Stimulated activated CD4-positive, alpha-beta T cell treated with anti-CD3 and anti-CD28 coated beads, Interleukin-15, amount 100 ng/mL, for 48 hours (primary cell): ENCODE measurements at places on chromosomes 4 and X.

GRCh38 chr4:138859254-138859653, 156.3 kb upstream of the NOCT start:
- DNase-seq = no peak

GRCh38 chrX:111095974-111096895, at the start of gene PAK3:
Gene PAK3, plus strand, starts transcription at chrX:111096191. Its CDS starts 26,913 bp downstream, at chrX:111123104.
- no peak for DNase-seq

GRCh38 chr4:121706595-121707021, 9.8 kb upstream of the ANXA5 start:
- peak; percentile 66 for DNase-seq

DNA sequence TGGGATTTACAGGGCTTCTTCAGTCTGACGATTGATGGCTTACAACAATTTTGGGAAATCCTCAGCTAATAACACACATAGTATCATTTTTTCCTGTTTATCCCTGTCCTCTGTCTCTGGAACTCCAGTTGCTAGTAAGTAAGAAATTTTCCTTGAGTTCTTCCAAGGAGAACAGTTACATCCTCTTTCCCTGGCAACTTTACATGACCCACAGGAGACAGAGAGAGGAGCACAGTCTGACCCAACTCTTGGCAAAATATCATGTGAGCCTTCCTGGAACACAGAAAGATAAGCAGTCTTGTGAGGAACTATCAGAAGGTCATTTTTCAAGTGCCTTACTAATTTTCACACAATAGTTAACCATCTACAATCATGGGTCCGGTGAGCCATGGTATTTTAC, 578.7 kb upstream of the PABPC4L start:
- no peak for DNase-seq

GRCh38 chr4:158995040-158995439, 107.8 kb upstream of the RAPGEF2 start:
- no peak for DNase-seq

- DNase-seq = no peak
These were observed 15.4 kb upstream of the OCIAD1 start for GRCh38 chr4:48815483-48815882.

- DNase-seq = no peak
These were observed 30.0 kb downstream of the SHROOM2 start for GRCh38 chrX:9816084-9816700.

DNA sequence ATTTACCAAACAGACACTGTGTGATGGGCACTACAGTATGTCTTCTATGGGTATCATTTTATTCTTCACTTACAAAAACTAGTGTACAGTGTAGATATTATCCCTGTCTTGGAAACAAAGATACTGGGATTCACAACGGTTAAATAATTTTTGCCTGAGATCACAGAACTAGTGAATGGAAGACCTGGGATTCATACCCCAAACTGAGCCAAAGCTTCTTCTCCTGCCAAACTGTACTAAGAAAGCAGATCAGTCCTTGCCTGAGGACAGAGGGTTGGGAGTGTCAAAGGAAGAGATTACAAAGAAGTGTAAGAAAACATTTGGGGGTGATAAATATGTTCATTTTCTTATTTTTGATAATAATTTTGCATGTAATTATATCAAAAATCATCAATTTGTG, 43.1 kb downstream of the PPA2 start:
- DNase-seq = no peak

GRCh38 chr4:108535757-108536156, 84.6 kb upstream of the RPL34 start:
- no peak for DNase-seq

DNA sequence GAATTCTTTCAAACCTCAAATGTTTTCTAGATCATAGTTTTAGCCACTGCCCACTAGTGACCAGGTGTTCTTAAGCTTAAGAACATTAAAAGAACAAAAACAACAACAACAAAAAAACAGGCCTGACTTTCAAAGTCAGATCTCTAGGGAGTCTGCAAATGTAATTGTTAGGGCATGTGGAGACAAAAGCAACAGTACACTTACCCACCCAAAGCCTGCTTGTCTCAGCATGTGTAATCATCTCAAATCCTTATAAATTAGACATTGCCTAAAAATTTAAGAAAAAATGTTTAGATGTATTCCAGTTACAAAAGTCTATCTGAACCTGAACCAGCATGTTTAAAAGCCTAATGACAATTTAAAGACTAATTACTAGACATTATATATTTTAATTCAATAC, 79.9 kb downstream of the SLC7A11 start:
- DNase-seq = no peak

GRCh38 chr4:23993373-23993772, 103.5 kb upstream of the PPARGC1A start:
- no peak for DNase-seq

- no peak for DNase-seq
These were observed 48.6 kb downstream of the DCLK2 start for GRCh38 chr4:150126864-150127203.

- DNase-seq = no peak
These were observed 776 bp downstream of the RBM47 start for GRCh38 chr4:40628888-40629287.

DNA sequence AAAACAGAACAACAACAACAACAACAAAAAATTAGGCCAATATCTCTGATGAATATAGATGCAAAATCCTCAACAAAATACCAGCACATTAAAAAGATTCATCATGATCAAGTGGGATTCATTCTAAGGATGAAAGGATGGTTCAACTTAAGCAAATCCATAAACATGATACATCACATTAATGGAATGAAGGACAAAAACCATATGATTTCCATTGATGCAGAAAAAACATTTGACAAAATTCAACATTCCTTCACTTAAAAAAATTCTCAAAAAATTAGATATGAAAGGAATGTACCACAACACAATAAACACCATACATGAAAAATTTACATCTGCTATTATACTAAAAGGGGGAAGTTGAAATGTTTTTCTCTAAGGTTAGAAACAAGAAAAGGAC, 103.3 kb downstream of the IL15 start:
- no peak for DNase-seq

- no peak for DNase-seq
These were observed 18.6 kb downstream of the RXFP1 start for GRCh38 chr4:158540125-158540907.

- no peak for DNase-seq
These were observed 14.8 kb upstream of the CXCR3 start for GRCh38 chrX:71632923-71633657.

DNA sequence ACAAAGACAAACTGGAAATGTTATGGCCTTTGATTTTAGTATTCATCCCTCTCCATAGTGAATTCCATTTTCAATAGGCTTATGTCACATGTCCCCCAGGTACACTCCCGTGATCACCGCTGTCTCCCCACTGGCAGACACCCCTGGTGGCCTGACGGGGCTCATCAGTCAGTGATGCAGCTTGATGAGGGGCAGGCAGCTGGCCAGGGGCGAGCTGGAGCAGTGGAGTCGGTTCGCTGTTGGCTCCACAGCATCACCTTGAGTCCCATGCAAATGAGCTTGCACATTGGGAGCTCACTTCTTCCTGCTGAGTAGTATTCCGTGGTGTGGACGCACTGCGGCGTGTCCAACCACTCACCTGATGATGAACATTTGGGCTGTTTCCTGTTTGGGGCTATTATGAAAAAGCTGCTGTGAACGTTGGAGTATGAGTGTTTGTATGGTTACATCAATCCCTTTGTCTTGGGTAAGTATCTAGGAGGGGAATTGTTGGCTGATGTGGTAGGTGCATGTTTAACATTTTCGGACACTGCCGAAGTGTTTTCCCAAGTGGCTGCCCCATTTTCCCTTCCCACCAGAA, 5.2 kb downstream of the TREX2 start:
- no peak for DNase-seq

GRCh38 chr4:5052726-5053425, 1.6 kb downstream of the STK32B start:
- no peak for DNase-seq

- peak; percentile 78 for DNase-seq
These were observed 27.2 kb downstream of the TACC3 start for GRCh38 chr4:1748465-1748995.

DNA sequence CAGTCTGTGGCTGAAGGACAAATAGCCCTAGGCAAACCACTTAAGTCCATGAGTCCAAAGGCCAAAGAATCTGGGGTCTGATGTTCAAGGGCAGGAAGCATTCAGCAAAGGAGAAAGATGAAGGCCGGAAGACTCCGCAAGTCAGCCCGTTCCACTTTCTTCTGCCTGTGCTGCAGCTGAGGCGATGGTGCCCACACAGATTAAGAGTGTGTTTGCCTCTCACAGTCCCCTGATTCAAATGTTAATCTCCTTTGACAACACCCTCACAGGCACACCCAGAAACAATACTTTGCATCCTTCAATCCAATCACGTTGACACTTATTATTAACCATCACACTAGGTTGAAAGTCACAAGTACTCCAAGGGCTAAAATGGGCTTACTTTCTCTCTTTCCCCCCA, 605.4 kb upstream of the GNPDA2 start:
- DNase-seq = no peak

DNA sequence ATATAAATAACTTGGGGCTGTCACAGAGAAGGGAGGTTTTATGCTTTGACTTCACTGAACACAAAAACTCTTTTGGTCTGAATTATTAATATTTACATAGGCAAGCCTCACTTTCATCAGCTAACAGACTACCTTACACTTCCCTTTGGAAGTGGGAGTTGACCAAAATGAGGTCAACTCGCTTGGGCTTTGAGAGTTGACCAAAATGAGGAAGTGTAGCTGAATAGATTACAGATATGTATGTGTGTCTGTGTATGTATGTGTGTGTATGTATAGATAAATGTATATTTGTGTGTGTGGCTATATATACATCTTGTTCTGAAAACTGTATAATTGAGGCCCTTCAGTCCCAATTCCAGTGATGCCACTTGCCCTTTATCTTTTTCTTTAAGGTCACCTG, 113.3 kb upstream of the IL13RA1 start:
- DNase-seq = no peak

DNA sequence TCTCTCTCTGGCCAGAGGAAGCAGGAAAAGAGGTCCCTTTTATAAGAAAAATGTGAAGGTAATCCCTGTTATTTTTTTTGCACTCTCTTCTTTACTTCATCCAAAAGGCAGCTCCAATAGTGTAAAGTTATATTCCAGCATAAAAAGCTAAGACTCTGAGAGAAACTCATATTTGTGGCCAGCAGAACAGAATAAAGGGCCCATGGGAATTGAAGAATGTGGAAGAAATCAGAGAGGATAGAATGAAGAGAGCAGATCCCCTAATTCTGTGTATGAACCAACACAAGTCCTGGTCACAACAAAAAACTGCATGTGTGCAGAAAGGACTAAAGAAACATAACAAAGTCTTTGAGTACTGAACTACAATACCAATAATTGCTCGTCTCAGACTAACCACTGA, 22.3 kb downstream of the RPS6KA6 start:
- no peak for DNase-seq

GRCh38 chr4:163930086-163930485, 435.6 kb downstream of the TMA16 start:
- no peak for DNase-seq

- DNase-seq = no peak
These were observed 238.7 kb downstream of the DHRSX start for GRCh38 chrX:2261831-2262667.

DNA sequence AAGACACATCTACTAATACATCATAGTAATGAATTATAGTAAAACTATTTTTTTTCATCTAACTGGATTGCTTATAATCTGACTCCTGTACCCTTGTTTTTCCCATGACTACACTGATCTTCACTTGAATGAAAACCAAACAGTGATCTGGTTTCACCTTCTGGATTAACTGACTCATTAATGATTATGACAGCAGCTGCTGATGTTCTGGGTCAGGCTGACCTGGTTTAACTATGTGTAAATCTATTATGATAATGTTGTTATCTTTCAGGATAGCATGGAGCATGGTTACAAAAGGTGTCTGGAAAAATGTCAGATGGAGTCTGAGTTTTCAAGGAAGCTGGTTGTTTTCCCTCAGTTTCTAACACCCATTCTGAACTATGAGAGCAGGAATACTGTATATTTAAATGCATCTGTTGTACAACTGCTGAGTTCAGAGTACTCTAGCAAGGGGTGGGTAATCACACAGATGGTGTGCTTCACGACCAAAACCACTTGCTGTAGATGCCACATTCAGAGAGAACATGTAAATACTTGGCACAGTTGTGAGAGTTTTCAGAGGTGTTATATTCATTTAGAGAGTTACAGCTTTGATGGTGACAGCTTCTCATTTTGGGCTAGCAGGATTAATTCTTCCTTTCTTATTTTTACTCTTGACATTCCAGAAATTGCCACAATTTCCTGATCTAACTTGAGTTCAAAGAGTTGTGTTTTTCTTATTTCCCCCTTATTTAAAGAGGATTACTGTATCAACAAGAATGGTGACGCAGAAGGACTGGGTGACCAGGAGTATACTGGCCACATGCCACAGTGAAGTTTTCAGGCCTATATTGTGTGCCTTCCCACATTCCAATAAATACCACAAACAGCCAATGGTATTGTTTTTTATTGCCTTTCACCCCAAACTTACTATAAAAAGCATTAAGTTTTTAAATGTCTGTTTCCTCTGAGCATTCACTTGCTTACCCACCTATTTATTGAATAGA, 249.7 kb upstream of the TET2 start:
- no peak for DNase-seq

DNA sequence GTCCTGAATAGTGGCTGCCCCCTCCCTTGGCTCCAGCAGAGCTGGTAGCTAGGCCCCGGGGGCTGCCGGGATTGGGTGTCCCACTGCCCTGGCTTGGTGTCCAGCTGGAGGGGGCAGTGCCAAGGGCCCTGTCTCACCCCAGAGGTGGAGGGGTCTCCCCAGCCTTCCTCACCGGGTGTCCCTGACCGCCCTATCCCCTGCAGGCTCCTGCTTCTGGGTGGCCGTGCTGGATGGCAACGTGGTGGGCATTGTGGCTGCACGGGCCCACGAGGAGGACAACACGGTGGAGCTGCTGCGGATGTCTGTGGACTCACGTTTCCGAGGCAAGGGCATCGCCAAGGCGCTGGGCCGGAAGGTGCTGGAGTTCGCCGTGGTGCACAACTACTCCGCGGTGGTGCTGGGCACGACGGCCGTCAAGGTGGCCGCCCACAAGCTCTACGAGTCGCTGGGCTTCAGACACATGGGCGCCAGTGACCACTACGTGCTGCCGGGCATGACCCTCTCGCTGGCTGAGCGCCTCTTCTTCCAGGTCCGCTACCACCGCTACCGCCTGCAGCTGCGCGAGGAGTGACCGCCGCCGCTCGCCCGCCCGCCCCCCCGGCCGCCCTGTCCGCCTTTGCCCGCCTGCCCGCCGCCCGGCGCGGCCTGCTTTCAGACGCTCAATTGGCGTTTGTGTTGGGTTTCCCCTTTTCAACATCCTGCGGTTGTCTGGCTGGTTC, 4.6 kb downstream of the NAT8L start:
- no peak for DNase-seq
